ENCODE measurements at places on chromosomes 7 and 10. TPM values are rescaled to one million over a fixed set of nuclear protein-coding genes. Genes with fewer than 3 reads are reported as not detected.

DNA sequence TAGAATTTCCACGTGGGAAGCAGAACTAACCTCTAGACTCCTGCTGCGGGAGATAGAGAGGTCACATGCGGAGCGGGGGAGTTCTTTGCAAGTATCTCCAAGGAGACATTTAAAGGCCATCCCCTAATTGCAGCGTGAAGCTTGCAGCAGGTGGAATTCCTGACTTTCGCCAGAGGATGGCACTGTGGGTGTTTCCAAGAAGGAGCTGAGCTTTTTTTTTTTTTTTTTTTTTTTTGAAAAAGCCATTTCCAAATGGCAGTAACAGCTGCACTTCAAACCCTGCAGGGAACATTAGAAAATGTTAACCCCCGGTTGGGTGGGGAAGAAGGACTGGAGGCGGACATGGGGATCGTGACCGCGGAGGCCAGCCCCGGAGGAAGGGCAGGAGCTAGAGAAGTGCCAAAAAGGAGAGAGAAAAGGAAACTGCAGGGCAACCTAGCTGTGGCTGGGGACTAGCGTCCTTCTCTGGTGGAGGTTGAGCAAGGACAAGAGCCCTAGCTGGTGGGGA lies 487.7 kb downstream of the TYW1 start:
- DNase-seq, result peak; percentile 83

DNA sequence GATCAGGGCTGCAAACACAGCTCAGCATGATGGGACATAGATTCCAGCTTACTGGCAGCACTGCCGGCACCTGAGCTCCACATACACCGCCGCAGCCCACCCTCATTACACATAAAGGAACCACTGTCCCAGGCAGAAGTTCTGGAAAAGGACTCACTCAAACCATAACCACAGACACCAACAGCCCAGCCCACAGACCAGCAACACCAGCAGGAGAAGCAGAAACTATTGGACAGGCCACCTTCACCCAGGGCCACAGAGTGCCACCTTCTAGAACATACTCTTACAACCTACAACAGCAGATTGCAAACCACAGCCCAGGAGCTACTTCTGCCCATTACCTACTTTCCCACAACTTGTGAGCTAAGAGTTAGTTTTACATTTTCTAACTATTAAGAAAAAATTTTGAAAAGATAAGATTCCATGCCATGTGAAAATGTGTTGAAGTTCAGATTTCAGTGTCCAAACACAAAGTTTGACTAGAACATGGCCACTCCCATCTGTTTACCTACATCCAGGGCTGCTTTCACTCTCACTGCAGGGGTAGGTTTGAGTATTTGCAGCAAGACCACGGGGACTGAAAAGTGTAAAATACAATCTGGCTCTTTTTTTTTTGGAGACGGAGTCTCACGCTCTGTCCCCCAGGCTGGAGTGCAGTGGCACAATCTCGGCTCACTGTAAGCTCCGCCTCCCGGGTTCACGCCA lies 153.0 kb downstream of the TNS3 start:
- no peak for DNase-seq

GRCh38 chr7:26102176-26102575 lies 49.8 kb upstream of the NFE2L3 start:
- DNase-seq, result no peak

- no peak for DNase-seq
Measured at GRCh38 chr10:44926751-44927351, 15.7 kb downstream of the TMEM72 start.

Gene ZNF107
- total RNA-seq, result 3.2 TPM

Gene PTN
- total RNA-seq, result 33.3 TPM

Measured in osteoblast (primary cell).